ENCODE measurements at places on chromosomes 13 and 19.

DNA sequence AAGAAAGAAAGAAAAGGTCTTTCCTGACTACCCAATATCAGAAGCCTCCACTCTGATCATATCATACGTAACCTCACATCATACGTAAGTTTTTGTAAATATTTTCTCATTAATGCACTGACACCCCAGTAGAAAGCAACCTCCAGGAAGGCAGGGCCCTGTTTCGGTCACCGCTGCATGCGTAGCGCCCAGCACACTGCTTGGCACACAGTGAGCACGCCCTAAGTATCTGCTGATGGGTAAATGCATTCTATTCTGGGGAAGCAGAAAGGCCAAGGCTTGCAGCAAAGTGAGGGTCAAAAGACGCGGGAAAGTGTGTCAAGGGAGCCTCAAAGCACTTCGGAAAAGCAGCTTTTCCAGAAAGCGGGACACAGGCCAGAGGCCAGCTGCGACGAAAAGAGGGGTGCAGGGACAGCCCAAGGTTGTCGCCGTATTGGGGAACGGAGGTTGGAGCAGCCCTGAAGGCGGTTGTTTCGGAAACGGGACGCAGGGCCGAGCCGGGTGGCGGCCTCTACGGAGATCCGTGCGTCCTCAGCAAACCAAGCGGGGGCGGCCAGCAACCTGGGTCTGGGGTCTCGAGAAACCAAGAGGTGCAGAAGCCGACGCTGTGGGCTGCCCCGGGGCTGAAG lies 463 bp downstream of the SUGP1 start:
- no peak for DNase-seq

DNA sequence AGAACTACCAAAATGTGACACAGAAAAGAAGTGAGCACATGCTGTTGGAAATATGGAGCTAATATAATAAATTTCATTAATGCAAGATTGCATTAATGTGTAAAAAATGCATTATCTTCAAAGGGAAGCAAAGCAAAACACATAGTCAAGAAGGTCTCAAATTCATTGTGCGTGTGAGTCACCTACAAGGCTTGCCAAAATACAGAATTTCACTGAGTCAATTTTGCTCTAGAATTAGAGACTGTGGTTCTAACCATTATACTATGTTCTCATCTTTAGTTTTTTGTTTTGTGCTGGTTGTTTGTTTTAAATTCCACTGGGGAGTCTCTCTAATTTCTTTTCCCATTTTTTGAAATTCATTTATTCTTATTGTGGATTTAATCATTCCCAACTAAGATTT lies 149.8 kb upstream of the SLITRK1 start:
- no peak for DNase-seq

DNA sequence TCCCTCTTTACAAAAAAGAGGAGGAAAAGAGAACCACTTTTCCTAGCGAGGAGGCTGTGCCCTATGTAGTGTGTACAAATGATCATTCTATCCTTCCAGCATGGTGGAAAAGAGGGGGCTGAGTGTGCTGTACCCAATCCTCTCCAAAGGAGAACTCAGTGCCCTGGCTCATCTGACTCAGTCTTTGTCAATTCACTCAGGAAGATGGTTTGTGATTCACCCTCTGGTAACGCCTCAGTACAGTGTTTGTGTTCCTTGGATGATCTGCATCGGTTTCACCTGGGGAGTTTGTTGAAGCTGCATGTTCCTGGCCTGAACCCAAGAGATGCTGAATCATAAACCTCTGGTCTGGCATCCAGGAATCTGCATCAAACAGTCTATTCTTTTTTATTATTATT lies 18.3 kb upstream of the ENOX1 start:
- DNase-seq: no peak

- no peak for DNase-seq
Observed at GRCh38 chr19:2054763-2055162, 3.7 kb upstream of the MKNK2 start.

GRCh38 chr13:108283110-108283509 lies 13.6 kb downstream of the TNFSF13B start:
- no peak for DNase-seq

DNA sequence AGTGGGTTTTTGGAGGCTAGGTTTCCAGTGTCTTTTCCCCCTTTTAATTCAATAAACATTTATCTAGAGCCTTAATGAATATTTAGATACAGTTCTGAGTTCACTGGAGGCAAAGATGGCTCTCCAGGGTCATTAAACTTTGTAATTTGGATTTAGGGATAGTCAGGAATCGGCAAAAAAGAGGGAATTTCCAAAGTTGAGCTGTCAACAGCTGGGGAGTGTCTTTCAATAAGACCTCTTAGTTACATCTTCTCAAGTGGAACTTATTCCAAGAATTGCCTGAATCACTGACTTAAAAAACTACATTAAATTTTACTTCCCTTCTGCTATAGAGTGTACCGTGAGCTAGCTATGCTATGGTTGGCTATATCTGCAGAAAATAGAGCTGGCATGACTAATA lies 2.0 kb downstream of the LRCH1 start:
- no peak for DNase-seq

DNA sequence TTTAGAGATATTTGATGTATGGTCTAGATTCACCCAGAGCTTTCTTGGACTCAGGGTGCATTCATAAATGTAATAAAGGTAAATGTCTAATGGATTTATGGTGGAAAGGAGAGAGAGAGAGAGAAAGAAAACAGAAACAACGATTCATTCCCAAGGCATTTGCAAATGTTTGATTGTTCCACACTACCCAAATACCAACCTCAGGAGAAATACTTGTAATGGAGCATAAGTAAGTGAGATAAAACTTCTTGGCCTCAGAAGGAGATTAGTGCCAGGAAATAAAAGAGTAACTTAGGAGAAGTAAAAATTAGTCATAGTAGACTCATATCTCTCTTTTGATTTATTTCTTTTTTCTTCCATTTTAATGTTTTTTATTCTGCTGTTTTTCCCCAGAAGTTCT lies 40.6 kb upstream of the DGKH start:
- DNase-seq: no peak

DNA sequence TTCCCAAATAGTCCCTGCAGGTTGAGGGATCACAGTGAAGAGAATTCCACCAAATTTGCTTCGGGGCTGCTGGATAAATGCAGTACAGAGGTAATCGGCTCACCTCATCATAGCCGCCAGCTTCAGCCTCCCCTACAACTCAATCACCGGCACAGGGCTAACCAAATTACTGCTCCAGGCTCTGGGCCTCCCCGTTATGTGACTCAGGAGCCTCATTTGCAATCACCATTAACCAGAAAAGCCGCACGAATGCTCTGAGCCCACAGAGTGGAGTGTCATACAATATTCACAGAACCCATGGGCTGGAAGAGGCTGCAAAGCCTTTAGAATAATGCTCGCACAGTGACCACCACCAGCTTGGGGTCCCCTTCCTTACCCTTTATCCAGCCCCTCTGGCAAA lies 4.9 kb downstream of the SIAH3 start:
- no peak for DNase-seq

- DNase-seq: no peak
Observed at GRCh38 chr13:109156181-109156935, 526.9 kb downstream of the MYO16 start.

GRCh38 chr19:38494379-38494778 lies 60.9 kb downstream of the RYR1 start:
- no peak for DNase-seq
